ENCODE measurements at places on chromosomes 7 and 10.

DNA sequence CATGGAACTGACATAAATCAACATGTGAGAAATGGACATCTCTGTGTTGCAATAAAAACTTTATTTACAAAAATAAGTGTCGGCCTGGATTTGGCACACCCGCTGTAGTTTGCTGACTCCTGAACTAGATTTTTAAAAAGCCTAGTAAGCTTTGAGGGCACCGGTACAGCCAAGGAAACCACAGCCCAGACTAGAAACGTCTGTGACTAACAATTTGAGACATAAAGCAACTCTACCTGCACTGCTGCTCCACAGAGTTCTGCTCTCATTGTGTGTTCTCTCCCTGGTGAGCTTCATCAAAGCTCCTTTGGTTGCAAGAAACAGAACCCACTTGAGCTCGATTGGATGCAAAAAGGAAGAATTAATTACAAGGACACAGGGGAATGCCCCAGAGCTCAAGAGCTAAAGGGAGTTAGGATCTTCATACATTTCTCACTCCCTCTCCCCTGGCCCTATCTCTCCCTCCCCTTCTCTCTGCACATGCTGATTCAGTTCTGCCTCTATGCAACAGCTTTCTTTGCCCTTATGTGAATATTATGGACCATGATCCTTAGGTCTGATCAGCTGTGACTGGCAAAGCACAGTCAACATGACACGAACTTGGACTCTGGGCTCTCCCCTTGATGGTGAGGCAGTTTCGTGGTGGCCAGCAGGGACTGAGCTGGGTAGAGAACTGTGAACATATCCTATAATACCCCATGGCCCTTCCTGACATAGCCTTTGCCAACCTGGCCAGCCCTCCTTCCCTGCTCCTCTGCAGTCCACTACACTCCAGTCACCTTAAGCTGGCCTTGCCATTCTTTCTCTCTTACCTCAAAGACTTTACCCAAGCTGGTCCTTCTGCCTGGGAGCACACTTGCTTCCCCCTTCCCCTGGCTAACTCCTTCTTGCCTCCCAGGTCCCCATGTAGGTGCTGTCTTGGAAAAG is 77.5 kb upstream of the YAE1 start:
- no peak for DNase-seq

DNA sequence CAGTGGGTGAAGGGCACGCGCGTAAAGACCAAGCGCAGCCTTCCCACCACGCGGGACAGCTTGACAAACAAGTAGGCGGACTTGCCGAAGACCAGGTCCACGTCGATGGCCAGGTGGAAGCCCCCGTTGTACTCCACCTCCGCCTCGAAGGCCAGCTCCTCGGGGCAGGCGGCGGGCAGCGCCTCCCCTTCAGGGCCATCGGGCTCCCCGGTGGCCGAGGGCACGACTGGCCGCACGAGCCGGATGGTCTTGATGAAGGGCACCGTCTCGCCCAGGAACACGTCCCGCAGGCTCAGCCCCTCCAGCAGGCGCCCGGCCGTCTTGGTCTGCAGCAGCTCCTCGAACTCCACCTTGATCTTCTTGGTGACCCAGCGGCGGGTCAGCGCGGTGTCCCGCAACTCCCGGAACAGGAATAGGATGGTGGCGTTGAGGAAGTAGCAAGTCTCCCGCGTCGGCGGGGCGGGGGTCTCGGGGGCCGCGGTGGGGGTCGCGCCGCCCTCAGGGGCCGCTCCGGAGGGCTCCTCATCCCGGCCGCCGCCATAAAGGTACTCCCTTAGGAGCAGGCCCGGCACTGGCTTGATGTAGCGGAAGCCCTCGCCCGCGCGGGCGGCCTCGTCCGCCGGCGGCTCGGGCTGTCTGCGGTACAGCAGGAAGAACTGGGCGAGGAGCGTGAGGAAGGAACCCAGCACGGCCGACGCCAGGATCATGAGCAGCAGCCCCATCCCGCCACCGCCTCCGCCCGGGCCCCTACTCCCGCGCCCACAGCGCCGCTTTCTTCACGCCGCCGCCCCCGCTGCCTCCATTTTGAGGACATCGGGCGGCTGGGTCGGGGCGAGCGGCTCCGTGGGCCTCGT is 507 bp downstream of the PDZD8 start:
- DNase-seq = no peak

DNA sequence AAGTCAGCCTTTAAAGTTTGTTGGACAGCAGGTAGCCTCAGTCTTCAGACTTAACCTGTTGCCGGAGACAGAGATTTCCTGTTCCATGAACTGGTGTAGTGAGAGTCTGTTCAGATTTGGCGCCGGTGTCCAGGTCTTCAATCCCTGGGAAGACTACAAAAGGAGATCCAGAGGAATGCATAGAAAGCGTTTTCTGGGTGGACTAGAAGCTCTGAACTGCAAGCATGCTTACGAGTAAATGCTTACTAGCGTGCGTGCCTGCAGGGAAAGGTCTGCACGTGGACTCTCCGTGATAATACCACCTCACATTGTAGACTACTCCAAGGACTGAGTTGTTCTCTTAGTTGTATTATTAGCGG is 878 bp downstream of the GLRX3 start:
- no peak for DNase-seq

GRCh38 chr7:90320801-90321494 is at the start of gene FAM237B:
FAM237B (minus strand) TSS chr7:90321304; CDS start chr7:90319748, 1,556 bp downstream.
- DNase-seq = no peak

All from stimulated activated naive CD4-positive, alpha-beta T cell (primary cell).